ENCODE measurements at places on chromosomes 4 and X.

GRCh38 chr4:15375667-15376066, 52.2 kb upstream of the C1QTNF7 start:
- DNase-seq: no peak

GRCh38 chr4:169485791-169486742, 126.3 kb downstream of the NEK1 start:
- DNase-seq: peak; percentile 61

GRCh38 chr4:159562366-159562765, 459.5 kb downstream of the RAPGEF2 start:
- DNase-seq: no peak

DNA sequence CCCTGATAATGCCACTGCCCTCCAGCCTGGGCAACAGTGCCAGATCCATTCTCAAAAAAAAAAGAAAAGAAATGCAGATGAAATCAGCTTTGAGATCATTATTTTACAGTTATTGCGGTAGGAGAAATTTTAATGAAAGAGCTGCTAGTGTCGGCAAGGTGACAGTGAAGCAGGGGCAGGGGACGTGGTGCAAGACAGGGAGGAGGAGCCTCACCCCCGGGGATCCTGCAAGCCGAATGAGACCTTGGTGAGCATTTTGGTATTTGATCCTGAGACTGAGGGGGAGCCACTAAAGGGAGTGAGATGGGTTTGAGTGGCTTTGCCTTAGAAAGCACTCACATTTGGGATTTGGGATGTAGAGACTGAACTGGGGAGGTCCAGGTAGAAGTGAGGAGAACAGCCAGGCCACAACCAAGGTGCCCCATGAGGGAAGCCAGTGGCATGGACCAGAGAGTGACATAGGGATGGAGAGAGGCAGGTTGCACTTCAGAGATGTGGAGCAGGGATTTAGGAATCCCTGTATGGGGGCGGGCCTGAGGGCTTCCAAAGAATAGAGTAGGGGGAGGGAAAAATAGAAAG, 23.6 kb downstream of the RBM10 start:
- DNase-seq: no peak

DNA sequence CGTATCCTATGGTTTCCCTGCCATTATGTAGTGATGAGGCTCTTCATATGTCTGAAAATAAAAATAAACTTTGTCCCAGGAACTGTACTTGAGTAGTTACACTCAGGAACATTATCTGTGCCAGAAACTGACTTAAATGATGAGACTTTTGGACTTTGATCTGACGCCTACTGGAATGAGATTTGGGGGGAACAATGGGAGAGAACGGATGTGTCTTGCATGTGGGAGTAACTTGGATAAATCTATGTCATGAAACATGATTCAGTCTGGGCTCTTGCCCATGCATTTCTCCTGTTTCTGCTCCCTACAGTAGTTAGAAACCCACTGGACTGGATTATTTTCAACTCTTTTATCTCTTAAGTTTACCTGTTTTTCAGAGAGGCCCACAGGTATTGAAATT, 2351.4 kb downstream of the PCDH7 start:
- no peak for DNase-seq

- DNase-seq: peak; percentile 94
Measured at GRCh38 chrX:123803331-123803983, 56.4 kb upstream of the XIAP start.

DNA sequence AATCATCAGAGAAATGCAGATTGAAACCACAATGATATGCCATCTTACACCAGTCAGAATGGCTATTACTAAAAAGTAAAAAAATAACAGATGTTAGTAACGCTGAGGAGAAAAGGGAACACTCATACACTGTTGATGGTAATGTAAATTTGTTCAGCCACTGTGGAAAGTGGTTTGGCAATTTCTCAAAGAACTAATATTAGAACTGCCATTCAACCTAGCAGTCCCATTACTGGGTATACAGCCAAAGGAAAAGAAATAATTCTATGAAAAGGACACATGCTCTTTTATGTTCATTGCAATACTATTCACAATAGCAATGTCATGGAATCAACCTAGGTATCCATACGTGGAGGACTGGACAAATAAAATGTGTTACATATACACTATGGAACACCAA, 566.3 kb downstream of the STPG2 start:
- no peak for DNase-seq

GRCh38 chr4:138555584-138555983, 313.4 kb upstream of the SLC7A11 start:
- DNase-seq: peak; percentile 94

DNA sequence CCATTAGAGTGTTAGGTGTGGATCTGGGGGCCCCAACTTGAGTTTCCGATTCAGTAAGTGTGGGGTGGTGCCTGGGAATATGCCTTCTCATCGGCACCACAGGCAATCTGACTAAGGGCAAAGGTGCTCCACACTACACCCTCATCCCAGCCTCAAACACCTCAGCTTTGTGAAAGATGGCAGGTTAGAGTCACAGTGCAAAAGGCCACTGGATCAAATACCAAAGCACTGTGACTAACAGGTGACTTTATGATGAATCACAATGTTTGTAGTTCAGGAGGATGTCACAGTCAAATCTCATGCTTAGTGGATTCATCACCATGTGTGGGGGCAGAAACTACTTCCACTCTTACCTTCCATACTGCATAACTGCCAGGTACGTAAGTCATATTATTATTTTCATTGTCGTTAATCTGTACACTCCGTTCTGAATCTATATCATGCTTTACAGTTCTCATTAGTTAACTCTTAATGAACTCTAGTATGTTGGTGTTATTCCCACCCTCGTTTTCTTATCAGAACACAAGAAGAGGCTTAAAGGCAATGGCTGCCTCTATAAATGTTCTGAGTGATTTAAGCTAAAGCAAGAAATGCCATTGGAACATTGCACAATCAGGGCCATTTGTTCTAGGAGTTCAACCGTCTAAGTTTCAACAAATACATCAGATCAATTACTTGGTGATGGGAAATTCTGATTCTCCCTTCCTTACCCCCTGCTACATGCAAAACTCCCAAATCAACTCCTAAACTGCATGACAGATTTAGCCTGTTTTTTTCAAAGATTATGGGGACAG, 50.2 kb downstream of the PRKG2 start:
- no peak for DNase-seq

DNA sequence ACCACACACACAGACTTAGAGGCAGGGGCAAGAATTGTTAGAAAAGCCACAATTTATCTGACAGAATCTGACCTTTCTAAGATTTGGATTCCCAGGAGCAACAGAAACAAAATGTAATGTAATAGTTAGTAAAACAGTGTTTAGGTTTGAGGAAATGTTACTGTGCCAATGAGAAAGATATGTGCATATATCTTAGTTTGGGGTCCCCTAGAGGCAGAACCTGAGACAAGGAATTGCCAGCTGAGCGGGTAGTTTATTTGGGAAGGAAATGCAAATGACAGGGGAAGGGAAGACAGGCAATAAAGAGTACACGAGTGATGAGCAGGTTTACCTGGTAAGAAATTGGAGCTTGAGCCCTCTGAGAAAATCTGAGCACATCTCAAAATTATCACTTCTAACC, 31.3 kb upstream of the DDX53 start:
- no peak for DNase-seq

DNA sequence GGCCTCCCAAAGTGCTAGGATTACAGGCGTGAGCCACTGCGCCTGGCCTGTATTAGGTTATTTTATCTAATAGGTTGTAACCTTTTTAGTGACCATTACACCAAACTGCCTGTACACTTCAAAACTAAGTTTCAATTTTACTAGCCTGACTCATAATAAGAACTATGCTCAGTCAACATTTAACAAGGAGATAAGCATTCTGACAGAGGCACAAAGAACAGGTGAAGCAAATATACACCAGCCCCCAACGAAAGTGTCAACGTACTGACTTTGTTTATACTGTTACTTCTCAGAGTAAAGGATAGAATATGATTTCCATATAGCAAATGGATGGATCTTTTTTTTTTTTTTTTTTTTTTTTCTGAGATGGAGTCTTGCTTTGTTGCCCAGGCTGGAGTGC, 62.8 kb downstream of the SHISA3 start:
- DNase-seq: no peak

DNA sequence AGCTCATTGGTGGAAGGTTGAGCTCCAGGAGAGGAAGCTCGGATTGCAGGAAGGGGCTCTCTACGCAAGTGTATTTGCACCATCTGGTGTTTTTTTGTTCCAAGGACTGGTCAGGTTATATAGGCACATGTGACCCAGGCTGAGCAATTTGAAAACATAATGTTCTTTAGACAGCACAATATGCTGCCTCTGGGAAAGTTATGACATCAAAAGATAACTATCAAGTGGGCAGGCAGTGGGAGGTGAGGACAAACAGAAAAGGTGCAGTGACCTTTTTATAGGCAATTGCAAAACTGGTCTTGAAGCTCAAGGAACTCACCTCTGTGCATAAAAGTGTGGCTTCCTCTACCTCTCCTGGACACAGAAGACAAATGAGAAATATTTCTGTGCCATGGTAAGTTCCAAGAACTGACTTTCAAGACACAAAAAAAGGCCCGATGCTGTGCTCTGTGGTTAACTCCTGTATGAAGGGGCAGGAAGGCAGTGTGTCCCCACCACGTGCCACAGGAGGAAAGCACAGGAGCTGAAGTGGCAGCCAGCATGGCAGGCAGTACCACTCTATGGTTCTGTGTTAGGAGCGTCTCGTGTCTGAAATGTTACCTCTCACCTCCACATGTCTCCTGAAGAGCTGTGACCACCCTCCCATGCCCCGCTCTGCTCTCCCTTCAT, 128.6 kb downstream of the SHROOM3 start:
- peak; percentile 85 for DNase-seq

DNA sequence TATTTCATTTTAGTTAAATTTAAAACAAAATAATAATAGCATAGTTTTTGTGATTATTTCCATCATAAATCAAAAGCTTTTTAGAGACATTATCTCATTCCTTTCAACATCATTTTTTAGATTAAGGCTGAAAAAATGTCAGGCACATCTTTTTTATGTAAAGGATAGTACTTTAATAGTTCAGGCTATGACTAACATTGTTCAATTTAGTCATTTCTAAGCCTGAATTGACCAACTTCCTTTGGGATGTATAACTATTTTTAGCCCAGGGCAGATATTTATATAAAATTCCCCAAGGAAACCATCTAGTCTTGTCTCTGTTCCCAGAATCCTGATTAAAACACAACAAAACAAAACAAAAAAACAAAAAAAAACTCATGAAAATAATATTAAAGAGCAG, 145.6 kb upstream of the PCDH18 start:
- no peak for DNase-seq

GRCh38 chrX:137548261-137548660, 17.7 kb upstream of the ZIC3 start:
- DNase-seq: no peak
